ENCODE measurements at places on chromosomes 7 and 10.

DNA sequence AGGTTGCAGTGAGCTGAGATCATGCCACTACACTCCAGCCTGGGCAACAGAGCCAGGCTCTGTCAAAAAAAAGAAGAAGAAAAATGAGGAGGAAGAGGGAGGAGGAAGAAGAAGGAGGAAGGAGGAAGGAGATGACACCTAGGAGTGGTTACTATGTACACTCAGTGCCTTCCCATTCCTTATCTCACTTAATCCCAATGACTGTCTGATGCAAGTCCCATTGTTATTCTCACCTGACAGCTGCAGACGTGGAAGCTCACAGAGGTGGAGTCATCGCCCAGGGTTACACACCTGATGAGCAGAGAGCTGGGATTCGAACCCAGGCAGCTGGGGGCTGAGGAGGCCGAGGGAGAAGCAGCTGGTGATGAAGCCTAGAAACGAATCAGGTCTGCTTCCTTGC, 258.8 kb downstream of the SNX10 start:
- DNase-seq = no peak

DNA sequence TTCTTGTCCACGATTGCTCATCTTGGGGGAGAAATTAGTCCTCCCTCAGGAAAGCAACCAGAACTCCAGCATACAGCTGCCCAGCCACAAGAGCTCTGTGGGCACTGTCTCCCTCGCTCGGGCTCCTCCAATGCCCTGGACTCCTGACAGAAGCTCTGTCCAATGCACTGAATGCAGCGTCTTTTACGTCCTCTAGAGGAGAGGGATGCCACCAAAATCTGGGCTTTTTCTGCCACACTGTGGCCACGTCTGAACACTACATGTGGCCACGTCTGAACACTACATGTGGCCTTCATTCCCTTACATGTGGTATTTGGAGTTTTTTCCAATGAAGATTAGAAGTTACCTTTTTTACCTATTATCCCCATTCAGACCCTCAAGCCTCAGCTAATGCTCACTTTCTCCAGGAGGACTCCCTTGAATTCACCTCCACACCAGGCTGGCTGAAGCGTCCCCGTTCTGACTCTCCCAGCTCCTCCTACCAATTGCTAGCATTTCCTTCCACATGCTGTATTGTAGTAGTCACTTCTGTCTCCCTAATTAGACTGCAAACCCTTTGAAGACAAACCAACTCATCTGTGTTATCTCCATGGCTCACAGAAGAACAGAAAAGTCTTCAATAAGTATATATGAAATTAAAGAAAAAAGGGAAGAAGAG, 134.3 kb upstream of the PDE1C start:
- DNase-seq = no peak

DNA sequence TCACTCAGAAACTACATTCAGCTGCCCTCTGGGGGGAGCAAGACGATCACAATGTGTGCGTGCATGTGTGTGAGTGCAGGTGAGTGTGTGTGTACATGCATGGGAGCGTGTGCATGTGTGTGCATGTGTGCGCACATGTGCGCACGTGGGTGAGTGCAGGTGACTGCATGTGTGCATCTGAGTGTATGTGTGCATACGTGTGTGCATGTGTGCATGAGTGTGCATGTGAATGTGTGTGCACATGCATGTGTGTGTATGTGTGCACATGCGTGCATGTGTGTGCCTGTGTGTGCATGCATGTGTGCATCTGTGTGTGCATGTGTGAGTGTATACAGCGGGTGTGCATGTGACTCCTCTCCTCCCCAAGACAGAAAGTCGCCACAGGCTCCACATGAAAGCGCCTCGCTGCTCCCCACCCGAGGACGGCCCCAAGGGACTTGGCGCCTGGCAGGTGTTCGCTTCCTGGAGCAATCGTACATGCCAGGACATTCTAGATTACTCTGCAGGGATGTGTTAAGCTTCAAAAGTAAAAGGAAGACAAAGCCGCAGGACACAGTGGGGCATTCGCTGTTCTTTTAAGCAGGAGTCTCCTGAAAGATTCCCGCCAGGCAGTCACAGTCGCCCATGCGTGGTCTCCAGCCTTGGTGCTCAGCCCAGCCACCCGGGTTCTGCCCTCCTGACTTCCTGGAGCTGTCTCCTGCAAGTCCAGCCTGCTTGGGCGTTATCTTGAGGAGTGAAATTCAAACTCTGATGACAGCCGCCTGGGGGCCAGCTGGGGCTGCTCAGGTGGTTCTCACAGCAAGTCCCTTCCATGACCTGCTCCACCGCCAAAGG, 42.0 kb upstream of the ADGRA1 start:
- DNase-seq = no peak

DNA sequence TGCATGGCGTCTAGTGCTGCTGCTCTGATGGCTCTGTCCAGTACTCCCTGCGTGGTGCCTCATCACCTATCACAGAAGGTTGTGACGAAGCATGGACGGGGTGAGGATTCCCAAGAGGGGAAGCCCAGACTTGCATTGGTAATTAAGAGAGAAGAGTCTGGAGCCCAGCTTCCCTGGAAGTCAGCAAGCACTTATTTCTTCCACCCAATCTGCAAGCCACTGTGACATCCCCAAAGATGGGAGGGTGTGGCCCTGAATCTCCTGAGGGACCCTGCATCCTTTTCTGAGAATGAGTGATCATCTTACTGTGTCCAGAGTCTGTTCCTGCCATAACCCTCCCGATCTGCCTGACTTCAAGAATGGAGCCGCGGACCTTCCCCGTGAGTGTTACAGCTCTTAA, 166.7 kb downstream of the PTPN20 start:
- DNase-seq = no peak

DNA sequence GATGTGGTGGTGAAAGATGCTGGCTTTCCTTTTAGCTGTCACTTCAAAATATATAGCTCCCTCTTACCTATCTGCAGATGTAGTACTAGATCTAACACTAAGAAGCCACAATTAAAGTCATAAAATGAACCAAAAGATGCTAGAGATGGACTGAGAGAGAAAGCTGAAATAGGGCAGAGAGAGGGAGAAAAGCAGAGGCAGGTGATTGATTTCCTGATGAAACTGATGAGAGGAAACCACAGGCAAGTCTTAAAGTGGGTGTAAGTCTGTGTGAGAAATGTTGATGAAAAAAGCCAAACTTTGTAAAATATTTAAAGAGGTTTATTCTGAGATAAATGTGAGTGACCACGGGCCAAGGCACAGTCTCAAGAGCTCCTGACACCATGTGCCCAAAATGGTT, 194.3 kb upstream of the MBL2 start:
- no peak for DNase-seq

- no peak for DNase-seq
Measured at GRCh38 chr7:117043108-117043825, 90.0 kb downstream of the ST7 start.

GRCh38 chr10:117936566-117936965, 110.2 kb downstream of the RAB11FIP2 start:
- no peak for DNase-seq

GRCh38 chr7:37289367-37289766, 159.3 kb downstream of the ELMO1 start:
- no peak for DNase-seq

GRCh38 chr7:90763108-90763507, 167.0 kb downstream of the CDK14 start:
- DNase-seq = no peak

GRCh38 chr7:128376077-128376476, 14.6 kb upstream of the PRRT4 start:
- no peak for DNase-seq

GRCh38 chr7:28392289-28392688, 20.0 kb upstream of the CREB5 start:
- DNase-seq = no peak

GRCh38 chr7:87188930-87189329, 30.6 kb downstream of the TMEM243 start:
- no peak for DNase-seq

DNA sequence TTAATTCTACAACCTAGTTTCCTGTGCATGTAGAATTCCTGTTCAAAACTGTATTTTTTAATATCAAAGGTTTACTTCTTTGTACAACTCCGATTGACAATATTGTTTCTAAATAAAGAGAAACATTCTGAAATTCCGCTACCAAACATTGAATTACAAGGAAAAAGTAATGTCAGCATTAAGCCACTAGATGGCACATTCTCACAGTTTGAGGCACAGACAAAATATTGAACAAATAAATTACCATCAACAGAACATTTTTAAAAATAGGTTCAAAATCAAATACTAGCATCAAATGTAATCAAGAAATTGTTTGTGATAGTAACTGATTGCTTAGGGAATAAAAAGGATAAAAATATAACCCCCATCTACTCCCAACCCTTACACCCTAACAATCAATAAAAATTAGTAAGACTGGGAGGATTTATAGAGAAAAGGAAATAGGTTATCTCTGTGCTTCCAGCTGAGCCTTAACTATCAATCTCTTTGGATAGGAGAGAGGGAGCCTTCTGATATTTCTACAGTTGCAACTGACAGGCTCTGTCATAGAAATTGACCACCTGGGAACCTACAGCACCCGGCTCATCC, 86.6 kb upstream of the C7orf33 start:
- DNase-seq = no peak

- DNase-seq = no peak
Measured at GRCh38 chr10:61760943-61761824, 98.5 kb downstream of the CABCOCO1 start.

DNA sequence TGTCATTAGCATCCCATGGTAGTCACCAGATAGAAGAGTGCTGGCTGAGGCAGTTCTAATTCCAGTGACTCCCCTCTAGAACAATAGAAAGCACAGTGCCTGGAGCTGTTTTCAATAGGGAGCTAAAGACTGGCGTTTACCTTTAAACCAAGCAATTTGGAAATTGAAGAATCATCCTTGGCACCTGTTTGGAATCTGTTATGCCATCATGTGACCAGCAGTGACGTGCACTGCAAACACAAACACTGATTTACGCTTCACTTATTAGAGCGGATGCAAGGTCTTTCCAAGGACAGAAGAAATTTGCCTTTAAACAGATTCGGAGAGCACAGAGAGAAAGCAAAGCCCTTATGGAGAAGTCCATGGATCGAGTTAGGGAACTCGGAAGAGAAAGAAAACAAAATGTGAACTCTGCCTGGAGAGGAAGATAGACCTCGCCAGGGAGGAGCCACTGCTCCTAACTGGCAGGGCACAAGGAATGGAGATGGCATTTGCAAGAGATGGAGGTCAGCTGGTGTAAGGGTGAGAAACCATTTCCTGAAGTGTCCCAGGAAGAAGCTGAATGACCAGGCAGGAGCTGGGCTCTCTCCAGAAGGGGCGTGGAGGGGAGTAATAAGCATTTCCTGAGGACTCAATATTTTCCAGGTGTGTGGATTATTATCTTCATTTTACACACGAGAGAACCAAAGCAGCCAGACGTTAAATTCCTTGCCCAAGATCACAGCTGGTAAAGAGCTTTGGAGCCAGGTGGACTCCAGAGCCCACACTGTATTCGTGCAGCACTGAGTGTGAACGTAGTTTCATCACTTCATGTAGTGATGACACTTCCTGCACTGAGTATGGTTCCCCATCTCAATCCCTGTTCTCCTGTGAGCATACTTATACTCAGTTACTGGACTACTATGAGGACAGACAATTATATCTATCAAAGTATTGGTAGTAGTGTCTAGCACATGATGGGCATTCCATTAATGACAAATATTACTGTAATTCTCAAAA, 97.7 kb downstream of the CUBN start:
- no peak for DNase-seq

- no peak for DNase-seq
Measured at GRCh38 chr7:150375662-150376521, 3.2 kb upstream of the ZNF775 start.

DNA sequence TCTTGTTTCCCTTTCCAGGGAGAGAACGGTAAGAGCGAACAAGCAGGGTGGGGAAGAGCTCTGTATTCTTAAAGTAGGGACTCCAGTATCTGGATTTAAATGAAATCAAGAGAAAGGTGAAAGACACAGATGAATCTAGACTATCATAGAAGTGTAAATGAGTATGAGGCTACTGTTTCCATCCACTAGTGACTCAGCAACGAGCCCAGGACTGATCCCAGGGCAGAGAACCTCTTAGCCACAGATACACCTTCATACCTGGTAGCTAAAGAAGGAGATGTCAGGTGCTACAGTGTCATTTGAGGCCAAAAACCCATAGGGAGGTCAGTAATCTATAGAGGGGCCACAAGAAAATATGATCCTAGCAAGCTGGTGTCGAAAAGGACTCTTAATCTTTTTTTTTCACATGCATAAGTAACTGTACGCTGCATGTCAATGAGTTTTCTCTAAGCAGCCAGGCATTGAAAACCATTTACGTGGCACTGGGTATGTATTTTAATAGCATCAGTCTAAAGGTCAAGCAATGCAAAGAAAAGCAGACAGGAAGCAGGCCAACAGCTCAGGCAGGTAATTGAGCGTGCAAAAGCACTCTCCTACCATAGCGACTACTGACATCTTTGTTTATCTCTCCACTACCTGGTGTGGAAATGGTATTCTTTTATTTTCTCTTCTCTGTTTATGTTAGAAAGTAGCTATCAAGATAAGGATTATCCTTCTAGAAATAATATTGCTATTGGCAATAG, 91.5 kb upstream of the EGR2 start:
- DNase-seq = no peak

DNA sequence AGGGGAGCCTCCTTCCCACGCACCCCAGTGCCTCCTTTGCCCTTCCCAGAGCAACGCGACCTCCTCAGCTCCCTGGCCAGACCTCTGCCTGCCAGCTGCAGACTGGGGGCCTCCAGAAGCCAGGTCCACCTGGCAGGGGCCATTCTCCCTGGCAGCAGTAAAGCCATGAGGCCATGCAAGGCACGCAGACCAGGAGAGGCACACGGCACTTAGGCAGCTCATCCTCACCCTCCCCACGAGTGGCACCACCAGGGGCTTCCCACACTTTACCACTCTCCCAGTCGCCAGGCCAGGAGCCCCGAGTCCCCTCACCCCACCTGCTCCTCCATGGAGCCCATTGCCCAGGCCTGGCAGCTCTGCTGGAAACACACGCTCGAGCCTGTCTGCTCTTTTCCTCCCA, 85.4 kb downstream of the PROSER2 start:
- no peak for DNase-seq

- DNase-seq = no peak
Measured at GRCh38 chr10:97850446-97850845, 803 bp downstream of the GOLGA7B start.

DNA sequence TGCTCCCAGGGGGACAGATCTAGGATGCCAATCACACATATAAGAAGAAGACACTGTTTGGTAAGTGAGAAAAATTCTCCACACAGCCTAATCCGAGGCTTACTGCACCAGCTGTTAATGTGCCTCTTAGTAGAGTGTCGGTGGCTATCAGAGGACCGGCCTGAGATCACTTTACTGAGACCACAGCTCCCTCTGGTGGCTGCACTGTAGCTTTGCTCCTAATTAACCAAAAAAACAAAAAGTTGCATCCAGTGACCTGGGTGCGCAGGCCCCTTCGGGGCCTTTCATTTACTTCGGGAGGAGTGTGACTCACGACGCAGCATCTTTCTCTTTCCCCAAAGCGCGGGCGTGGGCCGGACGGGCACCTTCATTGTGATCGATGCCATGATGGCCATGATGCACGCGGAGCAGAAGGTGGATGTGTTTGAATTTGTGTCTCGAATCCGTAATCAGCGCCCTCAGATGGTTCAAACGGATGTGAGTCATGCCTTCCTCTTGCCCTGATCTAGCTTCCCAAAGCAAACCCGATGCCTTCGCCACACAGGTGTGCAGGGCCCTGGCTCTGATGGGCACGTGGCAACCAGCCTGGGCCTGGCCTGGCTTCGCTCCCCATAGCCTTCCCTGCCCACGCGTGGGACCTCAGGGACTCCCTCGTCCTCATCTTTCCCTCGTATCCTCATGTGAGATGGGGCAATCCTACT, 56.7 kb downstream of the MKI67 start:
- DNase-seq = peak; percentile 25
